NCI-H1048 (cell line): ENCODE measurements at places on chromosomes 2 and 18.

GRCh38 chr2:100776445-100776844 lies 43.5 kb upstream of the NPAS2 start:
- DNase-seq: no peak

DNA sequence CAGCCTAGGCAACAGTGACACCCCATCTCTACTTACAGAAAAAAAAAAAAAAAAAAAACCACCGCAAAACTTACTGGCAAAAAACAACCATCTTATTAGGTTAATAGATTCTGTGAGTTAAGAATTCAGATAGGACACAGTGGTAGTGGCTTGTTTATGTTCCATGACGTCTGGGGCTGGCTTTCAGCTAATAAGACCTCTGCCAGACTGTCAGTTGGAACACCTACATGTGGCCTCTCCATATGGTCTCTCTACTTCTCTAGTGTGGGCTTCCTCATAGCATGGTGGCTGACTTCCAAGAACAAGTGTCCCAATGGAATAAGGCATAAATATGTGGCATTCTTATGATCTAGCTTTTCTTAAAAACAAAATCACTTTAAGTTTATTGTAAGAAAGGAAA lies 94.0 kb upstream of the OTX1 start:
- DNase-seq: no peak

- no peak for DNase-seq
These were observed 429.5 kb downstream of the CCDC85A start for GRCh38 chr2:56613254-56613653.

DNA sequence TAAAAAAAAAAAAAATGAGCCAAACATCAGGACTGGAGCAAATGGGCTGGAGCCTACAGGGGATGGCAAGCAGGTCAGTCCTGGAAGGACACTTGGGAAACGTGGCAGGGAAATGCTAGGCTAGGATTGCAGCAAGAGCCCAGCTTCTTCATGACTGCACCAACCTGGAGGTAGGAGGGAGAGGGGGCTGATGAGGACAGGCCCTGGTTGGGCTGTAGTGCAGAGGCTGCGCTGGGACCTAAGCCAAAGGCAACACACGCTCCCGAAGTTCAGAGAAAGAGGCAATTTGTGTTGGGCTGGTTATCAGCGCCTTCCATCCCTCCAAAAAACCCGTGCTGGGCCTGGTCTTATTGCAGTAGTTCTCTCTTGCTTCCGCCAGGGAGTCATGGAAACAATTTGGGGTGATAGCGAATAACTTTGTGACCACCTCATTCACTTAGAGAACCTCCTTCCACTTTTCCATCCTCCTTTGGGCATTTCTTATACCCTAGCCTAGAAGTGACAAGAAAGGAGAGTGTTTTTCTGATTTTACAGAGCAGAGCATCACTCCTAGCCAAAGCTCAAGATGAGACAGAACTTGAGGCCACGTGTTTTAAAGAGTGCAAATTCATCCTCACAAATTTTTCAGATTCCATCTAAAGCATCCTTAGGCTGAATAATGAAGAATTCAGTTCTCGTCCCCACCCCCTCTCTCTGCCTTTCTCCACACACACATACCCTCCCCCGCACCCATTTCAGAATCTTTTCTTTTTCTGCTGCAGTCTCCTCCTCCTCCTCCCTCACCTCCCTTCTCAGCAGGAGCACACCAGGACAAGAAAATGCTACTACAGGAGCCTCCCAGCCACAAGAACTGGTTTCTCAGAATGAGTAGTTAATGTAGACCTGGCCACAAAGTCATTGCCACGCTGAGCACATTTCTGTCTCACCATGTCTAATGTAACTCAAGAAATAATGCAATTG lies 82.5 kb upstream of the STPG4 start:
- no peak for DNase-seq

DNA sequence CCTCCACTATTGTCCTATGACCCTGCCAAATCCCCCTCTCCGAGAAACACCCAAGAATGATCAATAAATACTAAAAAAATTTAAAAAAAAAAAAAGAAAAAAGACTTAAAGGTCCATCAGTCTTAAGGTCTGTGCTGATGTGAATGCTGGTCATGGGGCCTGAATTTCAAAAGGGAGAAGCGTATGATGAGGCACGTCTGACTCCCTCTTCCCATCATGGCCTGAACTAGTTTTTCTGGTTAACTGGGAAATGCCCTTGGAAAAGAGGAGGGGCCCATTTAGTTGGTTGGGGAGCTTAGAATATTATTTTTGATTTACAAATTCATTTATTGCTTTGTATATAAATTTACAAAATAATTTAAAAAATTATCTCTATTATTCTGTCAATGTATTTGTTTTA lies 291.0 kb upstream of the CDH19 start:
- no peak for DNase-seq

- DNase-seq: peak; percentile 31
These were observed 37.0 kb upstream of the TMEM18 start for GRCh38 chr2:714005-714741.

- DNase-seq: no peak
These were observed 50.4 kb downstream of the UXS1 start for GRCh38 chr2:106143495-106144215.

- DNase-seq: no peak
These were observed 244.0 kb downstream of the AGAP1 start for GRCh38 chr2:235737840-235738239.

DNA sequence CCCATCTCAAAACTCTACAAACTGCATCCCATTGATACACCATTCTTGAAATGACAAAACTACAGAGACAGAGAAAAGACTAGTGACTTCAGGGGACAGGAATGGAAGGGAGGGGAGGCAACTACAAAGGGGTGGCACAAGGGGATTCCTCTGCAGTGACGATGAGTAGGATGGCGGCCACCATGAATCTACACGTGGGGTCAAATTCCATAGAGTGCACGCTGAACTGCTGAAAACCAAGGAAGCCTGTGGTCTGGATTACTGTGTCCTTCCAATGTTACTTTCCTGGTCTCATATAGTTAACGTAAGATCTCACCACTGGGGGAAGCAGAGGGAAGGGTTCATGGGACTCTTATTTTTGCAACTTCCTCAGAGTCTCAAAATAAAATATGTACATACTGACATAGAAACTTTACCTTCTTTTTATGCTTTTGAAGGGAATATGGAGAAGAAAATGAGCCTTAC lies 23.6 kb downstream of the COX7A2L start:
- DNase-seq: no peak

DNA sequence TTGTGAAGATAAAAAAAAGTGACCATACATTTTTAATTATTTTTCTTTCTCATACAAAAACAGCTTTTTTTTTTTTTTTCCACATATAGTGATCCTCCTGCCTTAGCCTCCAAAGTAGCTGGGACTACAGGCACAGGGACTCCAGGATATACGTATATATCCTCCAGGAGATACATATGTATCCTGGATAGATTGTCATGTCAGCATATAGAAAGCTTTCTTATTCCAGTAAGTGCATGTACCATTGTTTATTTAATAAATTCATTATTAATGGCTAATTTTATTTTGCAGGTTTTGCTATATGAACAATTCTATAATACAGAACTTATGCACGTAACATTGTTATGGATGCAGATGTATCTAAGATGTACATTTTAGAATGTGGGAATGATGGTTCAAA lies 138.7 kb downstream of the DOK6 start:
- DNase-seq: no peak

- no peak for DNase-seq
These were observed 26.5 kb downstream of the SLC16A14 start for GRCh38 chr2:230042195-230042594.

DNA sequence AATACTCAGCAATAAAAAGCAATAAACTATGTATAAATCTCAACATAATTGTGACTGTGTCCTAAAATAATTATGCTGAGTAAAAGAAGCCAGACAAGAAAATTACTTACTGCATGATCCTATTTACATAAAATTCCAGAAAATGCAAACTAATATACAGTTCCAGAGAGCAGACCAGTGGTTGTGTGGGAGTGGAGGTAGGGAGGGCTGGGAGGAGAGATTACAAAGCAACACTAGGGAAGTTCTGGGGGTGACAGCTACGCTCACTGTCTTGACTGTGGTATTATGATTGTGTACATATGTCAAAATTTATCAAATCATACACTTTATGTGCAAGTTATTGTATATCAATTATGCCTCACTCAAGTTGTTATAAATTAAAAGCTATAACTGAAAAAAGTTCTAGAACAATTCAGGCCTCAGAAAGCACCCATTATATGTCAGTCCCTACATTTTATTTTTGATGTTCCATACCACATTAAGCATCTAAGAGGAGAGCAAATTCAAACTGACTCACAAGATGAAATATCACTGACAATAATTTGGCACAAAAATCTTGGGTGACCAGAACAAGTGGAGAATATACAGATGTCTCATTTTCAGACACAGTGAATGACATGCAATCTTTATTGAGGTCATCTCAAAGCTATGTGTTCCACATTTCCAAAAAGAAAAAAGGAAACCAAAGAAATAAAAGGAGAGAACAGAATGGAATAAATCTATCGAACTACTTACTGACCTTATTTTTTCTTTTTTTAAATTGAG lies 85.1 kb downstream of the ANTXR1 start:
- DNase-seq: peak; percentile 30

GRCh38 chr2:147846412-147847081 lies 1.7 kb downstream of the ACVR2A start:
- no peak for DNase-seq

DNA sequence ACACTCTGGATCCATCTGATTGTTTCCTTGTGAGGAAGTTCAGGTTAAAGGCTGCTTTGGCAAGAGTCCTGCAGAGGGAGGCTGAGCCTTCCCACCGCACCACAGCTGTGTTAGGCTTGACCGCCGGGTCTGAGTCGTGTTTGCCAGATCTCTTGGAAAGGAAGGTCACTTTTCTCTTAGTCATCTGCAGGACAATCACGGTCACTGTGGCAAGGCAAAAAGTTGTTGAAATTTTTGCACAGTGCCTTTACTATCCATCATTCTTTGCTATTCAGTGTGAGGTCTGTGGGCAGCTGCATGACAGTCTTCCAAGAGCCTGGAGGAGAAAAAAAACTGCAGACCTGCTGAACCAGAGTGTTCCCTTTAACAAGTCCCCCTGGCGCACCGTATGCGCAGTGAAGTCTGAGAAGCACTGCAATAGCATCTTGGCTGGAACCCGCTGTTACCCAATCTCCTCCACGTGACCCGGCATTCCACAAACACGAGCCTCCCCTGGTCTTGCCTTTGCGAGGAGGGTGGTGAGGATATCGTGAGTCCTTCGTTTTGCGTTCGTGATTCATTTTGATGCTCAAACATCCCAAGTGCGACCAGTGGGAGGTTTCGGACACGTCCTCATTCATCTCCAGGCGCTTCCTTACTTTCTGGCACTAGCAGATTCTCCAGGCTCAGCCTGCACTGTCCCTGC lies 23.0 kb downstream of the BIN1 start:
- no peak for DNase-seq

GRCh38 chr2:88838165-88838635 lies 146.7 kb downstream of the RPIA start:
- no peak for DNase-seq

- DNase-seq: no peak
These were observed 1395.6 kb downstream of the SUCLG1 start for GRCh38 chr2:83063511-83063910.

DNA sequence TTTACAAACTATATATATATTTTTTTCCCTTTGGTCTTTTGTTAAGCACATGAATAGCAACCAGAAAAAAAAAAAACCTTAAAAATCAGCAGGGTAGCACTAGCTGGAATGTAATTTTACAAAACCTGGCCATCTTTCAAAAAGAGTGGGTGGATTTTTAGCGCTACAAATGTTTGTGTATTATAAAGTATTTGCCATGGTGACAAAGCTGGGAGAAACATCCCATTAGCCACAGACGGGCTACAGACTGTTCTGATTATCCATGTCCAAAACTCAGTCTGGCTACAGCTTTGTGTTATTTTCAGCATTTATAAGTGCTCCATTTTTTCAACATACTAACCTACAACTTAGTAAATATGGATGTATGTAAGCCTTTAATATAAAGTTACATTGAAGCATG lies 249.5 kb upstream of the TANK start:
- no peak for DNase-seq

- DNase-seq: no peak
These were observed 89.0 kb upstream of the KCTD1 start for GRCh38 chr18:26637324-26637723.

GRCh38 chr2:233476063-233476410 lies 90.5 kb downstream of the USP40 start:
- DNase-seq: no peak

- DNase-seq: no peak
These were observed 23.3 kb downstream of the CYP26B1 start for GRCh38 chr2:72124376-72124775.

GRCh38 chr2:28624793-28625701 lies 126.6 kb upstream of the PPP1CB start:
- no peak for DNase-seq

DNA sequence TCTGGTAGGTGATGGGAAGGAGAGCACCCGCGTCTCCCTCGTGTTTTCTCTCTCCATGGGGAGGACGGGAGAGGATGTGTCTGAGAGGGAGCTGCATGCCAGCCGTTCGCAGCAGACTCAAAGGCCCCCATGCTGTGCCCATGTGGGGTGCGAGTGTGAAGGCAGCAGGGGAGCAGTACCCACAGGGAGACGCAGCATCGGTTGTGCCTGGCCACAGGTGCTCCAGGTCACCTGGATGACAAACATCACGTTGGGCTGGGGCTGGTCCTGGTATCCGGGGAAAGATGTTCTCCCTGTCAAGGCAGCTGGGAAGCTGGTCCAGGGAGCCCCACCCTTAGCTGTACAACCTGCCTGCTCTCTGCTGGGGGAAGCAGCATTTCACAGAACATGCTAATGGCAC lies 119.5 kb upstream of the SALL3 start:
- DNase-seq: no peak

DNA sequence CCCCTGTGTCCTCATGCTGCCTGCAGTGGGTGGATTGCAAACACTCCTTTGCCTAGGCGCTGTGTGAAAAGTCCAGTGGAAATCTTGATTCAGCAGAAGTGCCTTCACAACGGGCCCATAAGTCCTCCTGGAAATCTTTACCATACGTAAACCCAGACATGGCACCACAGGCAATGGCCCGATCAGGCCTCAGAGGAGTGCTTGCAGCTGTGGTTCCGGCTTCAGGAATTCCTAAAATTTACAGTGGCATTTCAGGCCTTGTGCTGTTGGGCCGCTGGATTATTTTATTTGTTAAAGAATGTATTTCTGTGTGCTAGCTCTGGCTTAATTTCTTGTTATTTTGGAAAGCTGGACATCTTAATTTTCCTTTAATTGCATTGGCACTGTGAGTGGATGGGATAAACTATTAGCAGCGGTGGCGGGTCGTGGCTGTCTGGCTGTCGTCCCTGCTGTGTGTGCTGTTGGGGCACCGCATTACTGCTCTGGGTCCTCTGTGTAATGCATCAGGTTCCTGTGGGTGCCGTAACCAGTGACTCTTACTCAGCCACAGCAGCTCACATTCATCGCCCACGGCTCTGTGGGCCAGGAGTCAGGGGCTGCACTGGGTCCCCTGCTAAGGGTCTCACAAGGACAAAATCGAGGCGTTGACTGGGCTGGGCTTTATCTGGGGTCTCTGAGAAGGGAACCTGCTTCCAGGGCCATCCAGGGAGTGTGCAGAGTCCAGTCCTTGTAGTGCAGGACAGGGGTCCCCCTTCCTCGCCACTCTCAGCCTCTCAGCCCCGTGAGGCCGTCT lies 73.1 kb downstream of the RTP5 start:
- no peak for DNase-seq
